ENCODE measurements at places on chromosomes 6 and 20. TPM values are rescaled to one million over a fixed set of nuclear protein-coding genes. Genes with fewer than 3 reads are reported as not detected.

DNA sequence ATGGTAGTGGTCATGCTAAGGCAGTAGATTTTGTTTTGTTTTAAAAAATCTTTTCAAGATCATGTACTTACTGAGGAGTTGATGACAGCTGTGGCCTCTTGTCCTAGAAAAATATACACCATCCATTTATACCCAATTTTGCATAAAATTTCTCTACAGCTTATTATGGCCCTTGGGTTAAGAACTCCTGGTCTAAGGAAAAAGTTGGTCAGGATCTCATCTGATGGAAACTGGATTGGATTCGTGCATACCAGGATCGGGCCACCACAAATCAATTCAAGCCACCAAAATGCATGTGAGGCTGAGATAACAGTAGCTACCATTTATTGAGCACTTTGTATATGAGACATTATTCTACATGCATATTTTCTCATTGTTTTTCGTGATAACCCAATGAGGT is 244.4 kb downstream of the ZFAND3 start:
- DNase-seq, result no peak

Gene AP5S1
- total RNA-seq, result 24.8 TPM

- DNase-seq, result no peak
Observed at GRCh38 chr6:84362193-84362821, 134.9 kb upstream of the CEP162 start.

- DNase-seq, result peak; percentile 18
Observed at GRCh38 chr20:62893700-62894099, 32.1 kb upstream of the TCFL5 start.

DNA sequence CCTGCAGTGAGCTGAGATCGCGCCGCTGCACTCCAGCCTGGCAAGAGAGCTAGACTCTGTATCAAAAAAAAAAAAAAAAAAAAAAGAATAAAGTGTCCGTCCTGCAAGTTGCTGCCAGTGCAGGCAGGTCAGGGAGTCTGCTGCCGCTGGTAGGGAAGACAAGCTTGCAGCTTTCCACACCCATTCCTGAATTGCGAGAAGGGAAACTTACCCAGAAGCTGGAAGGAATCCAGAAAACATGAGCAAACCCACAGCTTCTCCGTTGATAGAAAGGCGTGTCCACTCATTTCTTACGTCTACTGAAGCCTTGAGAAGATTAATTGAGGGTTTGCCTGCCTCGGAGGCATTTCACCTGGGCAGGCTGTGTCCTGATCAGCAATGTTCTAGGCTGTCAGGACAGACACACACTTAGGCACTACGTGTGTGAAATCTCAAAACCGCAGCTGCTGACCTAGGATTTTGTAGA is 61.6 kb upstream of the DSP start:
- DNase-seq, result peak; percentile 87

DNA sequence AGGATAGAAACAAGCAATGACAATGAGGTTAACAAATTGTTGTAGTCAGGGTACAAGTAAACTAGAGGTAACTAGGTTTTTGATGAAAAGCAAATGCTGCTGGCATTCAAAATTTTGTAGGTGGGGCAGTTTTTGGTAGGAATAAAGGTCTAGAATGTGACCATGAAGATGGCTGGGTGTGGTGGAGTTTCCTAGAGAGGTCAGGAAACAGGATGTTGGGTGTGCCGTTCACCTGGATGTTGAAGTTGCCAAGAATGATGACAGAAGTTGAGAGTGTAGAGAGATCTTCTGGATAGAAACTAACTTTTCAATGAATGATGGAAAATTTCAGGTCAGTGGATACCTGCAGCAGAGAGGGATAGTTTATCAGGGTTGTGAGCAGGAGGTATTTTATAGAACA is 22.7 kb downstream of the MAPK14 start:
- DNase-seq, result no peak

Gene MRAP2
- total RNA-seq, result 1.3 TPM

GRCh38 chr6:97198046-97198565 is 84.9 kb downstream of the MMS22L start:
- DNase-seq, result peak; percentile 37

- peak; percentile 67 for DNase-seq
Observed at GRCh38 chr6:142737368-142738034, 207.5 kb downstream of the HIVEP2 start.

Gene HCK
- total RNA-seq, result not detected

DNA sequence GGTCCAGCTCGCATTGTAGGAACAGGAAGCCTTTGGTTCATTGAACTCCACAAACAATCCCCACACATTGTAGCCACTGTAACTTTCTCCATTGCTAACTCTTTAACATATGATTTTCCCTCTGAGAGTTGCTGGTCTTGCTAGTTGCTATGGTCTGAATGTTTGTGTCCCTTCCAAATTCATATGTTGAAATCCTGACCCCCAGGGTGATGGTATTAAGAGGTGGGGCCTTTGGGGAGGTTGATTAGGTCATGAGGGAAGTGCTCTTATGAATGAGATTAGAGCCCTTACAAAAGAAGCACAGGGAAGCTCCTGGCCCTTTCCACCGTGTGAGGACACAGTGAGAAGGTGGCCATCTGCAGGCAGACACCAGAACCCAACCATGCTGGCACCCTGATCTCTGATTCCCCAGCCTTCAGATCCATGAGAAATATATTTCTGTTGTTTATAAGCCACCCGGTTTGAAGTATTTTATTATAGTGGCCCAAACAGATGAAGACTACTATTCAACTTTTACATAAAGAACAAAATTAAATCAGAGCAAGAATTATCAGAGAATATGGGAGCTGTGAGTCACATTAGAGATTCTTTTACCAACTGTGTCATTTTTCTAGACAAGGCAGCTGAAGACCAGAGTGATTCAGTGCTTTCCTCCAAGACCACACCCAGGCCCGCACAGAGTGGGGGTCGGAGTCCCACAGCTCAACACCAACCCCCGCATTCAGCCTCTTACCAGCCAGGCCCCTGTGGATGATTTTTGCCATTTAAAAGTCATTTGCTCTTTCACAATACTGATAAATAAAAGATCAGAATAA is 143.0 kb downstream of the SAMD5 start:
- DNase-seq, result no peak

GRCh38 chr20:22407237-22408193 is 176.9 kb downstream of the FOXA2 start:
- DNase-seq, result no peak

DNA sequence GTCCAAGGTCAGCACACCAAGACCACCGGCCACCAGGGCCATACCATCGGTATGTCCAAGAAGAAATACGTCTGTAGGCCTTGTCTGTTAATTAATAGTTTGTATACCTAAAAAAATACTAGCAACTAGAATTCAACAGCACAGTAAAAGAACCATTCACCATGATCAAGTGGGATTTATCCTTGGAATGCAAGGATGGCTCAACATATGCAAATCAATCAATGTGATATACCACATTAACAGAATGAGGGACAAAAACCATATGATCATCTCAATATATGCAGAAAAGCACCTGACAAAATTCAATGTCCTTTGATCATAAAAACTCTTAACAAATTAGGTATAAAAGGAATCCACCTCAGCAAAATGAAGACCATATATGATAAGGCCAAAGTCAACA is 24.4 kb downstream of the RPP40 start:
- peak; percentile 21 for DNase-seq

DNA sequence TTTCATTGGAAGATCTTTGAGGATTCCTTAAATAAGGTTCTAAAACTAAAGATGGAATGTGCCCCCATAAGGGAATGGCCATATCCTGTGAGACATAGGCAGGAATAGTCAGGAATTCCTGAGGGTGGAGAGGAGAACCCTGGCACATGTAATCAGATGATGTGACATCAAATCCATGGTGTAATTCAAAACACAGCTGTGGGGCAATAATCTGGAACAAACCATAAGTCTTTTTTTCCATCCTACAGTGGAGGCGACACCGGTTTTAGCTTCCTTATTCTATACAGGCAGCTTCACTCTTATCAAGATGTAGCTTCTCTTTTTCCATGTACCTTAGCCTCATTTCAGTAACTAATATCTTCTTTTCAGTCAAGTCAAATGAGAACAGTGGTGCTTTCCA is 133.6 kb upstream of the CITED2 start:
- DNase-seq, result peak; percentile 59

- peak; percentile 52 for DNase-seq
Observed at GRCh38 chr6:3022765-3023662, 23.3 kb downstream of the NQO2 start.

DNA sequence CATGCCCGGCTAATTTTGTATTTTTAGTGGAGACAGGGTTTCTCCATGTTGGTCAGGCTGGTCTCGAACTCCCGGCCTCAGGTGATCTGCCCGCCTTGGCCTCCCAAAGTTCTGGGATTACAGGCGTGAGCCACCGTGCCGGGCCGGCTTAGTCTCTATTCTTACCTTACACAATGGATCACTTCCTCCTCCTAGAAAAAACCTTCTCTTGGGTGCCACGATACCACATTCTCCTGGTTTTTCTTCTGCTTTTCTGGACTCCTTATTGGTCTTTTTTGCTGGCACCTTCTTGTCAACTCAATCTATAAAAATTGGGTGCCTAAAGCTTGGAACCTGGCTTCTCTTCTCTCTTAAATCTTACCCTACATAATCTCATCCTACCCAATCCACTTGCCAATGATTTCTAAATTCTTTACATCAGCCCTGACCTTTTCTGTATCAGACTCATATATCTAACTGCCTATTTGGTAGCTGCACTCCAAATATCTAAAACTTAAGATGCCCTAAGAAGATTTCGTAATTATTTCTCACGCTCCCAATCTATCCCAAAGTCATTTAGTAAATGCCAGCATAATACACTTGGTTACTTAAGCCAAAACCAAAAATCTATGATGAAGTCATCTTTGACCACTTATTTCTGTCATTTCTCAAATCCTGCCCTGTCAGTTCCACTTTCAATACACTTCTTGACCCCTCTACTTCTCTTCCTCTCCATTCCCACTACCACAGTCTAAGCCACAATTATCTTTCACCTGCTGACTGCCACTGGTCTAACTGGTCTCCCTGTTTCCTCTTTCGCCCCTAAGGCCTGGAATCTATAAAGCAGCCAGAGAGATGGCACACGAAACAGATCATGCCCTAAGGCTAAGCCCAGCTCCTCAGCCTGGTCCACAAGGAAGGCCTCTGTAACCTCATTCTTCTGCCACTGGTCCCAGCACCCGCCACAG is 43.2 kb downstream of the ELMO2 start:
- peak; percentile 37 for DNase-seq

DNA sequence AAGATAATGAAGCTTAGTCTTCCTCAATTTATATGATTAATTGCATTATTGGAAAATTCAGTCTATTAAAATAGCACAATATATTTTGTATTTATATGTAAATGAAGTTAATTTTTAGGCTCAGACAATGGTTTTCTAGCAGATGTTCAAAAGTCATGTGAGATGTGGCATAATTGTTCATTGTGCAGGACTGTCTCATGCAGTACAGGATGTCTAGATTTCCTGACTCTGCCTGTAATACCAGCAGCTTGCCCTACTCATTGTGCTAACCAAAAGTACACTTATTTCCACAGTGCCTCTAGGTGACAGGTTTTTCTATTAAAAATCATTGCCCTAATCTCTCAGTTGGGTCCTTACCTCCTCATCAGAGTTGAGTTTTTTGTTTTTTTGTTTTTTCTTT is 12.4 kb downstream of the RALGAPB start:
- no peak for DNase-seq

Gene BMP6
- total RNA-seq, result 10.3 TPM

GRCh38 chr6:63844287-63844686 is 208.7 kb downstream of the PHF3 start:
- peak; percentile 68 for DNase-seq

GRCh38 chr20:64058536-64058935 is 4.5 kb upstream of the TCEA2 start:
- DNase-seq, result no peak

GRCh38 chr6:158769771-158770432 is 49.3 kb downstream of the EZR start:
- DNase-seq, result no peak

DNA sequence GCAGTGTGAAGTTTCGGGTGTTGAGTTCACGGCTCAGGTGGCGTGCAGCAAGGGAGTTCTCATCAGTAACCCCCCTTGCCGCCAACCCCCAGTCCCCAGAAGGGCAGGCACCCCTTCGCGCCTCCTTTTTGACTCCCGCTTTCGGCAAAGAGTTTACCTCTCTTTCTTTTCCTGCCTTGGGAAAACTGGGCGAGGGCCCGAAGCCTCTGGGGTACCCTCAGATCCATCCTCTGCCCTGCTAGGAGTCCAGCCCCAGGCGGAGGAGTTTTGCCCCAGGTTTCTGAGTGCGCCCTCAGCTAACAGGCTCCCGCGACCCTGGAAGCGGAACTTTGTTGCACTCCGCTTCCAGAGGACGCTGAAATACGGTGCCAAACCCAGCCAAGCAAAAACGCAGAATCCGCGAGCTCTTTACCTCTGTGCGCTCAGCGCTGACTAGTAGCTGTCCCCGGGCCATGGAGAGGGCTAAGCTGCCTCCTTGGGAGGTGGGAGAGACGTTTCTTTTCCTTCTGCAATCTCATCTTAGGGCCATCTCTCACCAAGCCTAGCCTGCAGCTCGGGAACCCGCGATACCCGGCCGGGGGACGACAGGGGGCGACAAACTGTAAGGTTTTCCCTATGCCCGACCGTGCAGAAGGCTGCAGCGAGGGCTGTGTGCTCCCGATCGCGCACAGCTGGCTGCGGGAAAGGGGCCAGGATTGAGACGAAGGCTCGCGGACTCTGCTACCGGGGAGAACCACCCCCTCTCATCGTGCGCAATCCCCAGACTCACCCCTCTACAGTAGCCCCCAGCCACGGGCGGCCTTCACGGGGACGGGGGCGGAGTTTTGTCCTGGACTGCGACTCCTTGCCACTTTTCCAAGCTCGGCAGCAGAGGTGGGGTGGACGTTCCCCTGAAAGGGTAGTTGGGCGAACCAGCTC is 2.7 kb upstream of the PAX1 start:
- peak; percentile 70 for DNase-seq

DNA sequence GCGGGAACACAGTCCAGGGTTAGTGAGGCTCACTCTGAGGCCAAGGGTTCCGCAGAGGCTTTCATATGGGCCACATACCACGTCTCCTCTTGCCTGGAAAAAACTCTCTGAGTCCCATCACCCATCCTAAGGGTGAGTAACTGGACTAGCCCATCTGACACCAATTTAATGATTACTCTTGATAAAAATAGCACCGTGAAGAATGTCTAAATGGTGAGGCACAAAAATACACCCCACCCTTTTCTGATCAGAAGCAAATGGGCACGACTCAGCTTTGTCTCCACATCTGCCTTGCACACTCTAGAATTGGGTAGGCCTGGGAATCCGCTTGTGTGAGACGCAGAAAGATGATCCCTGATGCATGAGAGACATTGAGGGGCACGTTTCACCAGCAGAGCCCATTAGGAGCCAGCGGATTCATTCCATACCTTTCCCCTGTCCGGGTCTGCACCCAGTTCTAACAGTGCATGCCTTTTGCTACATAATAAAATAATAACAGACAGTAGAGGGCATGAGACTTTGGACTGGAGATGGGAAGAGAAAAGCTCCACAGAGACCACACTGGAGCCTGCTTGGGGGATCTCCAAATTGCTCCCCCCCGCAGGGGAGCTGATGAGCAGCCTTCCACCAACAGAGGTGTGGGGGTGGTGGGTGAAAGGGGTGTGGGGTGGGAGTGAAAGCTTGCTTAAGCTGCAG is 110.0 kb upstream of the KCNK16 start:
- peak; percentile 85 for DNase-seq

Gene LY6G6C
- total RNA-seq, result not detected

GRCh38 chr20:33783818-33784217 is 27.3 kb upstream of the CHMP4B start:
- DNase-seq, result no peak

Data from GM23248 (cell line).